Activated T-cell treated with anti-CD3 and anti-CD28 coated beads for 48 hours (primary cell): ENCODE measurements at places on chromosomes 1 and 21.

GRCh38 chr1:93577536-93578432, 103.9 kb downstream of the BCAR3 start:
- no peak for DNase-seq

- no peak for DNase-seq
Observed at GRCh38 chr1:185860311-185860710, 126.1 kb downstream of the HMCN1 start.

DNA sequence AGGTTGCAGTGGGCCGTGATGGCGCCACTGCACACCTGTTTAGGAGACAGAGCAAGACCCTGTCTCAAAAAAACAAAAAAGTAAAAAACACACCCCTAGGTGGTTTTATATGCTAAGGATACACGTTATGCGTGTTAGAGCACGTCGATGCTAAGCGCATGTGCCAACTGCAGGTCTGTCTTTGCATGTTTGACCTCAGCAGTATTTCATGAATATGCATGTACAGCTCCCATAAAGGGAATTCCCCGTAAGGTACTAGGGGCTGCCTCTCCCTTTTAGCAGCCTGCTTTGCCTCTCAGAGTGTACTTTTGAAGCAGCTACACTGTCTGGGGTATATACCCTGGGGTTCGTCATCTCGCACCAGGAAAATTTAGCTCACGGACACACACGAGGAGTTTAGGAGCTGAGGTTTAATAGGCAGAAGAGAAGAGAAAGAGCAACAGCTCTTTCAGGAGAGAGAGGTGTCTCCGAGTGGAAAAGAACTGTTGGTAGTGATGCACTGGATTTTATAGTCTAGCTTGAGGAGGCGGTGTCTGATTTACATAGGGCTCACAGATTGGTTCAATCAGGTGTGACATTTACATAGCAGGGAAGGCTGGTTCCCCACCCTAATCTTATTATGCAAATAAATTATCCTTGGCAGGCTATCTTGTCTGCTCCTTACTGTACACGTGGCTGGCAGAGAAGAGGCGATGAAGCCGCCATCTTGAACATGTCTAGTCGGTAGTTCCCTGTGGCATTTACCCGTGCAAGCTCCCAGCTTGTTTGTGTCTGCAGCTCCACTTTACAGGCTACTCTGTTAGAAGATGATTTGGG, 4.2 kb upstream of the OTUD3 start:
- no peak for DNase-seq

DNA sequence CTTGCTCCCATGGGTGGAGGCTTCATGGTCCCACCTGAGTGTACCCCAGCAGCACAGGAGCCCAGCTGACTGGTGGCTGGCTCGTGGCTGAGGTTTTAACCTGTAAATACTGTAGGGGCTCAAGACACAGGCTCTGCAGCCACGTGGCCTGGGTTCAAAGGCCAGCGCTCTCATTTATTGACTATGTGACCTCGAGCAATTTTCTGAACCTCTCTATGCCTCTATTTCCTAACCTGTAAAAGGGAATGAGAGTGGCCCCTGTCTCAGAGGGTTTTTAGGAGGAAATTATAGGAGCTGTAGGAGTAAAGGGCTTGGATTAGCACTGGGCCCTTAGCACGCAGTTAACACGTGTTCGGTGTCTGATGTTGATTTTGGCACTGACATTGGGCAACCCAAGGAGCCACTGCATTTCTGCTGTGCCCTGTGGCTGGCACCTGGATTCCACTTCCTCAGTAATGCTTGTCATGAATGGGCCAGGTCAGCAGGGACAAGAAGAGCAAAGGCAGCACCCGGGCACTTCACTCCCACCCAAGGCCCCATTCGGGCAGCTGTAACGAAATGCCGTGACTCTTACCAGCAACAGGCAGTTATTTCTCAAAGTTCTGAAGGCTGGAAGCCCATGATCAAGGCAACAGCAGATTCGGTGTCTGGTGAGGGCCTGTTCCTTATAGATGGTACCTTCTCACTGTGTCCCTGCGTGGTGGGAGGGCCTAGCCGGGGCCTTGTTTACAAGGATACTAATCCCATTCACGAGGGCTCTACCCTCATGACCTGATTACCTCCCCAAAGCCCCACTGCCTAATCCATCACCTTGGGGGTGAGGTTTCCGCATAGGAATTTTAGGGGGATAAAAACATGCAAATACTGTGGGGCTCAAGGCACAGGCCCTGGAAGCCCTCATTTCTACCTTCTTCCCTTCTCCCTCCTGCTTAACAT, 25.2 kb downstream of the ARHGEF10L start:
- no peak for DNase-seq

- DNase-seq: no peak
Observed at GRCh38 chr1:184020855-184021254, 16.7 kb downstream of the COLGALT2 start.

- DNase-seq: no peak
Observed at GRCh38 chr21:17542371-17543011, 29.6 kb downstream of the CXADR start.

- DNase-seq: no peak
Observed at GRCh38 chr21:14620152-14620551, 74.0 kb upstream of the SAMSN1 start.

DNA sequence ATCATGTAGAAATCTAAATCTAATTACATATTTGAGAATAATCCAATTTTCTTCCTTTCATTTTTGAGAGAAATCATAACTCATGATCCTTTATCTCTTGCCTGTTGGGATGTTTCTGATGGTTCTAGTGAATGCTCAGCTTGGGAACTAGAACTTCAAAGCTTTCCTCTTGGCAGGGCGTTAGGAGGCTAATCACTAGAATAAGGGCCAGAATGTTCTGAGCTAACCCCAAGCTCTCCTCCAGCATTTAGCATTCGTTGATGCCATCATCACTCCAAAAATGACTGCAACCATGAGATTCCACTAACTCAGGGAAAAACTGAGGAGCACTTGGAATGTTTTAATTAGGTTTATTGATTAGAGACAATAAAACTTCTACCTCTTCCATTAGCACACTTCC, 93.9 kb upstream of the DPT start:
- no peak for DNase-seq

- DNase-seq: no peak
Observed at GRCh38 chr1:35164893-35165292, 28.1 kb downstream of the SFPQ start.

GRCh38 chr1:179323436-179323835, 29.8 kb downstream of the SOAT1 start:
- no peak for DNase-seq

DNA sequence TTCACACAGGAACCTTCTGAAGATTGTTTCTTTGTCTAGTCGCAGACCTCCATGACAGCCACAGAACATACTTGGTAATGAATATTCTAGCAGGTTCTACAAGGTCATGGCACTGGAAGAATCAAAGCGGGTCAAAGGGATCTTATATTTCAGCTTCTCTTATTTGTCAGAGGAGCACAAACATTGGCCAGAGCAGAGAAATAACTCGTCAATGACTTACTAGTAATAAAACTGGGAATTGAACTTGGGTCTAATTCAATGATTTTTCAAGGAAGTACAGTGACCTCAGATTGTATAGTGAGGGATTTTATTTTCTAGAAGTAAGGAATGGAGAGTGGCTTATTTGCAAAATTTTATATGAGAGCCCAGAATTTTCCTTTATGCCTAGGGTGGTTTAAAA, 290.8 kb upstream of the PLXNA2 start:
- DNase-seq: no peak

- DNase-seq: no peak
Observed at GRCh38 chr1:10387677-10388386, 11.0 kb upstream of the PGD start.

- DNase-seq: no peak
Observed at GRCh38 chr21:33205476-33205875, 24.3 kb upstream of the IFNAR2 start.

- DNase-seq: peak; percentile 56
Observed at GRCh38 chr21:44083631-44084291, 23.4 kb upstream of the PWP2 start.

DNA sequence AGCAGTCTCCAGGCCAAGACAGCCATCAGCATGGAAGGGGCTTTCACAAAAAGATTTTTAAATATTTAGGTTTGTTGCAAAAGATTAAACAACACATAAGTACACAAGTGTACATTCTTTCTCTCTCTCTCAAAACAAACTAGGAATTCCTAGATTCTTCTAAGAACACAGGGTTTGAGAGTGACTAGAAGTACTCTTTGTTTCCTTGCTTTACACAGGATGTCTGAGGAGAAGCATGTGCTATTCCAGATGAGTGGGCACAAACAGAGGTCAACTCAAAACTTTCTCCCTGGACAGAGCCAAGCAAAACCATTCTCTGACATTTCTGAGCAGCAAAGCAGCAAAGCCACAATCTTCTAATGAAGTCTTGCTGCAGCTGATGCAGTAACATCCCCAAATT, 210.6 kb upstream of the HOOK1 start:
- DNase-seq: no peak

- DNase-seq: no peak
Observed at GRCh38 chr1:156486421-156487344, 13.9 kb downstream of the MEF2D start.

- no peak for DNase-seq
Observed at GRCh38 chr1:214469290-214469689, 82.1 kb downstream of the PTPN14 start.

GRCh38 chr1:59296358-59297256, at the start of gene FGGY:
FGGY (plus strand) TSS chr1:59297094; CDS start chr1:59321550, 24,456 bp downstream.
- peak; percentile 80 for DNase-seq

- no peak for DNase-seq
Observed at GRCh38 chr1:46815133-46815532, 16.3 kb downstream of the CYP4B1 start.

GRCh38 chr1:248696261-248696660, 6.3 kb downstream of the OR14I1 start:
- DNase-seq: no peak

GRCh38 chr1:222275729-222276465, 272.0 kb downstream of the HHIPL2 start:
- no peak for DNase-seq

DNA sequence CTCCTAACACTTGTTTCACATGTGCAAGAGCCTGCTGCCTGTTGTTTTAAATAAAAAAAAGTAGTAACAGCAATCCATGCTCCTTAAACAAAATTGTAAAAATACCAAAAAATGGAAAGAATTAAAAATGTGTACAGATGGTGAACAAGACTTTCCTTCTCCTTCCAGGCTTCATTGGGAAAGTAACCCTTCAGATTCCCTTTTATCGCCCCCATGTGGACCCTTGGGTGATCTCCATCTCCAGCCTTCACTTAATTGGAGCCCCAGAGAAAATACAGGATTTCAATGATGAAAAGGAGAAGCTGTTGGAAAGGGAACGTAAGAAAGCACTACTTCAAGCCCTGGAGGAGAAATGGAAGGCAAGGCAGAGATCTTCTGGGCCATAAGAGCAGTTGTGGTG, 14.2 kb downstream of the VPS13D start:
- no peak for DNase-seq
